ENCODE measurements at places on chromosomes 2 and 18. TPM values are rescaled to one million over a fixed set of nuclear protein-coding genes. Genes with fewer than 3 reads are reported as not detected.

The STEAP3 gene
- total RNA-seq, result 13.7 TPM

- no peak for DNase-seq
These were observed 9.3 kb upstream of the LRRC30 start for GRCh38 chr18:7221424-7222155.

The EFR3B gene
- total RNA-seq, result 2.2 TPM

- no peak for DNase-seq
These were observed 40.8 kb downstream of the AGPS start for GRCh38 chr2:177433402-177433801.

The PGAP1 gene
- total RNA-seq, result 87.5 TPM

GRCh38 chr2:206688990-206689389, 29.2 kb downstream of the DYTN start:
- DNase-seq, result no peak

- DNase-seq, result no peak
These were observed 103.9 kb upstream of the MEX3C start for GRCh38 chr18:51301376-51301775.

The PLA2R1 gene
- total RNA-seq, result 13.5 TPM

The CNDP1 gene
- total RNA-seq, result not detected

GRCh38 chr2:102094917-102095316, 47.6 kb upstream of the IL1R1 start:
- no peak for DNase-seq

The LINC00305 gene
- total RNA-seq, result not detected

DNA sequence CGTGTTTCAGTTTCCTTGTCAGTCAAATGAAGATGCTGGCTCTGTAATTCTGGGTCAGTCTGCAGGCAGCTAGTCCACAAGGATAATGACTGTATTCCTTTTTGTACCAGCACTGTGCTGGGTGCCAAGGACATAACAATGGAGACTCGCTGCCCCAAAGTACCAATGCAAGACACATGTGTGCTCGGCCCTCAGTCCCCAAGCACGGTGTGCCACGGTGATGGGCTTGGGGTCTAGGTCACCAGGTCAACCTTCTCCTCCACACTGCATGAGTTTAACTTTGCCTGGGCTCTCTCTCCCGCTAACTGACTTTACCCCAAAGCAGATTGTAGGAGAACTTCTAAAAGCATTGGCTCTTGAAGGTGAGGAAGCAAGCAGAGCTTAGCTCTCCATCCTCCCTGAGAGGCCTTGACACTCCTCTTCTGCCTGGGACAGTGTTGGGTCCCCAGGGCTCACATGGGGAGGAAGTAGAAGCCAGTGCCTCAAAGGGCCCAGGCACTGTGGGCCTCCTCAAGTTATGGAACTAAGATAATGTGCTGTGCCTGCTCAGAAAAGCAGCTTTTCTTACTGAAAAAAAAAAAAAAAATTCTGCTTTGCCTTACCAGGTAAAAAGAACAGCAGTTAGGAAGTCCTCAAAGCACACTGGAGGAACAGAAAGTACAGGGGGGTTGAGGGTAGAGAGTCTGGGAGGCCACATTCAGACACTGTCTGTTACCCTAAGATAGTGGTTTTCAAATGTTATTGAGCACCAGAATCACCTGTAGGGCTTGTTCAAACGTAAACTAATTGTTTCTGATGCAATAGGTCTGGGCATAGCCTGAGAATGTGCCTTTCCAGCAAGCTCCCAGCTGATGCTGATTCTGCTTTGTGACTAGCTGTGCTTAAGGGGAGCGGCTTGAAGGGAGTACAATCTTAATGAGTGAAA, 276.4 kb upstream of the CXCR4 start:
- no peak for DNase-seq

The ZNF385B gene
- 4.6 TPM for total RNA-seq

GRCh38 chr2:161594445-161594844, 29.8 kb upstream of the SLC4A10 start:
- no peak for DNase-seq

DNA sequence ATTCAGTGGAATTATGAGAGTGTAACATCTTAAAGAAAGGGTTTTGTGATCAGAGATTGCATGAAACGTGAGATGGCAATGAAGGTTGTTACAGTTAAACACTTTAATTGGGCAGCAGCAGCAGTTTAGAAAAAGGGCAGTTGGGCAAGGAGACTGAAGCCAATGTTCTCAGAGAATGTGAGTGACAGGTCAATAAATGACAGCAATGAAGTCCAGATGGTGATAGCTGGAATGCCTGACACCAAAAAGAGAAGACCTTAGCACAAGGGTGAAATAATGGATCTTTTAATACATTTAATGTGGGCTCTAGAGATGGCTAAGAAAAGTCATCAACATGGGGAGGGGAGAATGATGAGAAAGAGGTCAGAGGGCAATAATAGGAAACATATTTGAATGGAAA, 89.4 kb upstream of the CDH7 start:
- no peak for DNase-seq

The BOLL gene
- total RNA-seq, result not detected

- DNase-seq, result no peak
These were observed 56.2 kb downstream of the UXS1 start for GRCh38 chr2:106137731-106138521.

GRCh38 chr2:16881122-16881521, 215.5 kb upstream of the CYRIA start:
- DNase-seq, result no peak

The ERMN gene
- 1.8 TPM for total RNA-seq

DNA sequence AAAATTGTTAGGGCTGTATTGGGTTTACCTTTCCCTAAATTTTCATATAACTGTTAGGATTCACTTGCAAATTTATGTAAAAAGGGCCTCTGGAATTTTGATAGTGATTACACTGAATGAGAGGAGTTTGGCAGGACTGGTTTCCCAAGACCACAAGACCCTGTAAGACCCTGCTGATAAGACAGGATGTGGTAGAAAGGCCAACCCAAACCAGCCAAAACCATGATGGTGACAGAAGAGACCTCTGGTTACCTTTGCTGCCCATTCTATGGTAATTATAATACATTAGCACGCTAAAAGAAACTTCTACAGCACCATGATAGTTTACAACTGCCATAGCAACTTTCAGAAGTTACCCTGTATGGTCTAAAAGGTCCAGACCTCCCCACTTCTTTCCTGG, 8.3 kb upstream of the CASP10 start:
- DNase-seq, result no peak

The CGREF1 gene
- total RNA-seq, result 9.3 TPM

DNA sequence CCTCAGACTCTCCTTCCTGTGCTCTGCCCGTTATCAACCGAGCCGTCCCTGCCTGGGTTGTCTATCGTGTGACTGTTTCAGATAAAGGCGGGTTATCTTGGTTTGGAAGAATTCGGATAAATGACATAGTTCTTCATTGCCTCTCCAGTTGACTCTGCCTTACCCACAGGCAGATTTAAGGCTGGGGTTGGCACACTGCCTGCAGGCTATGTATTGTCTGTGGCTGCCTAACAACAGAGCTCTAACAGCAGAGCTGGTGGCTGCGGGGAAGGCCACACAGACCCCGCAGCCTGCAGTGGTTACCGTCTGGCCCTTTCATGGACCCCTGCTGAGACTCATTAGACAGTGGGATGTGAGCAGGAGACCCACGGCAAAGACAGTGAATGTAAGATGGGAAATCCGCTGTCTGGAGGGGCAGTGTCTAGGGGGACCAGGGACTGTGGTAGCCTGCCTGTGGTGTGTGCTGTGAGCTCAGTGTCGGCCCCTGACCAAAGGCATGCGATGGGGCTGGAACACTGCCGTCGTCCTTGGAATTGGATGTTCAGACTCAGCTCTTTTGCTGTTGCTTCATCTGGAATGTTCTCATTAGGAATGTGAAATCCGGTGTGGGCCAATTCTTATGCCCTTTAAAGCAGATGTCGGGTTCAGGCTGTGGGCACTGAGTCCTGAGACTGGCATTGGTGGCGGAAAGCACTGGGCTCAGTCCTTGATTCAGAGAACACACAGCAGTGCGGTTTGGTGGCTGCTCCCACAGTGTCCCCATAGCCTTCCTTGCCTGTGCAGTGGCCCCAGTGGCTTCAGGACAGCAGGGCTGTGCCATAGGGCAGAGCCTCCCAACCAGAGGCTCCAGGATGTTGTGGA, 44.5 kb downstream of the SH3RF3 start:
- no peak for DNase-seq

DNA sequence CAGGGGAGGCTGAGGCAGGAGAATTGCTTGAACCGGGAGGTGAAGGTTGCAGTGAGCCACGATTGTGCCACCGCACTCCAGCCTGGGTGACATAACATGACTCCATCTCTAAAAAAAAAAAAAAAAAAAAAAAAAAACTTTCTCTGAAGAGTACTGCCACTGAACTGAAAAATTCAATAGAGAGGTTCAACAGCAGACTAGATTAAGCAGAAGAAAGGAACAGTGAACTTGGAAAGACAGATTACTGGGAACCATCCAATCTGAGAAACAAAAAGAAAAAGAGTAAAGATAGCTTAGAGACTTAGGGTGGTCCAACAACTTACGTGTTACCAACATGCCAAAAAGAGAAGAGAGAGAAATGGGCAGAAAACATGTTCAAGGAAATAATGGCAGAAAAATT, 138.8 kb downstream of the EML6 start:
- DNase-seq, result no peak

DNA sequence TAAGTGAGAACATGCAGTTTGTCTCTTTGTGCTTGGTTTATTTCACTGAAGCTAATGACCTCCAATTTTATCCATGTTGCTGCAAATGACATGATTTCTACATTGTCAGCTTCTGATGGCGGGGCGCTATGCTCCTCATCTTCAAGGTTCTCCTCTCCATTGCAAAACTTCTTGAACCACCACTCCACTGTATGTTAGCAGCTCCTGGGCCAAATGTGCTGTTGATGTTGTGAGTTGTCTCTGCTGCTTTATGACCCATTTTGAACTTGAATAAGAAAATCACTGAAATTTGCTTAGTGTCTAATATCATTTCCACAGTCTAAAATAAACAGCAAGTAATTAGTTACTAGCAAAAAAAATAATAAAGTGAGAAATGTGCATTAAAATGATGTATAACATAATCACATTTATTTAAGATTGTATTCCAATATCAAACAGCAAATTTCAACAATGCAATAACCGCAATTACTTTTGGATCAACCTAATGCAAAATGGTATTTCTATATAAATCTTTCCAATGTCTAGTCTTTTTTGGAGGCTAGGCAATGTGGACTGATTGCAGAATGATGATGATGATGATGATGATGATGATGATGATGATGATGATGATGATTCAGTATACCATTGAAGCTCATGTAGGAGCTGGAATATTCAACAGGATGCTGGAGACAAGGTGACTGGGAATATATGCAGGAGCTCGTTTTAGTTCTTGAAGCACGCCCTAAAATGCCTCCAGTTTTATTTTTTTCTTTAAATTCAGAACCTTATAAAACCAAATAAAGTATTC, 304.9 kb upstream of the KYNU start:
- no peak for DNase-seq

- DNase-seq, result no peak
These were observed 5.0 kb downstream of the SP9 start for GRCh38 chr2:174339561-174340399.

- no peak for DNase-seq
These were observed 741.7 kb downstream of the PLCL1 start for GRCh38 chr2:198546122-198546521.

DNA sequence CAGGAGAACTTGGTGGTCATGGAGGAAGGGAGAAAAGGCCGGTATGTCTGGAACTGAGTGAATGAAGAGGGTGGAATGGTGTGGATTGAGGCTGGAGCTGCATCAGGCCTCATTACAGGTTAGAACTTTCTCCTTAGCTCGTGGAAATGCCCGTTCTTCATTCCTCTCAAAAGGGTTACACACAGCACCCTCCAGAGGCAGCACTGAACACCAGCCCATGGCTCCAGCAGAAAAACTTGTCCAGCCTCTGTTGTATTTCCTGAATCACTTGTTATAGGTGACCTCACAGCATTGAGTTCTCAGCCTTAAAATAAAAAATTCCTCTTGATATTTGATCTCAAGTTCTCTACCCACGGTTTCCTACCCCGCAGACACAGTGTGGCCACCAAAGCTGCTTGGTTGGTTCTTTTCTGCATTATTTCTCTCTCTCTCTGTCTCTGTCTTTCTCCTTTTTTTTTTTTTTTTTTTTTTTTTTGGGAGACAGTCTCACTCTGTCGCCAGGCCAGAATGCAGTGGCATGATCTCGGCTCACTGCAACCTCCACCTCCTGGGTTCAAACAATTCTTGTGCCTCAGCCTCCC, 89.6 kb downstream of the ITGB1BP1 start:
- DNase-seq, result no peak

DNA sequence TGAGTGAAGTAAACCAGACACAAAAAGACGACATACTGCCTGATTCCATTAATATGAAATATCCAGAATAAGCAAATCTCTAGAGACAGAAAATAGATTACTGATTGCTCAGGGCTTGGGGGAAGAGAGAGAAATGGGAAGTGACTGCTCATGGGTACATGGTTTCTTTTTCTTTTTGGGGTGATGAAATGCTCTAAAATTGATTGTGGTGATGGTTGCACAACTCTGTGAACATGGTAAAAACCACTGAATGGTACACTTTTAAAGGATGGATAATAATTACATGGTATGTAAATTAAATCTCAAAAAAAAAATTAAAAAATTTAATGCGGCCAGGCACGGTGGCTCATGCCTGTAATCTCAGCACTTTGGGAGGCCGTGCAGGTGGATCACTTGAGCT, 39.3 kb downstream of the RPL31 start:
- DNase-seq, result no peak

DNA sequence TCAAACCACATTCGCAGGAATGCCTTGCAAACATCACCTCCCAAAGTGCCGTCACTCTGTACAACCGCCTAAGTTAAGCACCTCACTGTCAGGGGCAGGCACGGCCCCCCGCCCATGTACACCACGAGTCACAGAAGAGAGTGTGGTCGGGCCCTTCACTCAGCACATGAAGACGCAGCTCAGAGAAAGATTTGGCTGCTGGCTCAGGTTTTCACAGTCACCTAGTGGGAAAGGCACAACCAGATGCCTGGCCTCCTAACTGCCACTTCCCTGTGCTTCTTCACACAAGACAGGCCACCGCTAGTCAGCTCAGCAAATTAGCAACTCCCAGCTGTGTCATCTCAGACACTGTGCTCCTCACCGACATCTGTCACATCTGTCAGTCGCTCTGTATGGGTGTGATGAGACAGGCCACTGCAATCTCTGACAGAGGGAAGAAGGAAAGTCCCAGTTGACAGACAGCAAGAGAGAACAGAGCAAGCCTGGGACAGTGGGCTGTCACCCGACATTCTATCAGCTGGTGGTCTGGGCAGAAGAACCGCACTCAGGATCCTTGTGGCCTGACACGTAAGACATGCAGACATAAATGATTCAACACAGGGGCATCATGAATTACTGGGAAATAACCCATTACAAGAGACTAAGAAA, 60.8 kb downstream of the CRACDL start:
- no peak for DNase-seq

- no peak for DNase-seq
These were observed 166.0 kb upstream of the DSEL start for GRCh38 chr18:67682516-67682915.

GRCh38 chr2:174839662-174840061, 75.4 kb upstream of the CHRNA1 start:
- DNase-seq, result no peak

DNA sequence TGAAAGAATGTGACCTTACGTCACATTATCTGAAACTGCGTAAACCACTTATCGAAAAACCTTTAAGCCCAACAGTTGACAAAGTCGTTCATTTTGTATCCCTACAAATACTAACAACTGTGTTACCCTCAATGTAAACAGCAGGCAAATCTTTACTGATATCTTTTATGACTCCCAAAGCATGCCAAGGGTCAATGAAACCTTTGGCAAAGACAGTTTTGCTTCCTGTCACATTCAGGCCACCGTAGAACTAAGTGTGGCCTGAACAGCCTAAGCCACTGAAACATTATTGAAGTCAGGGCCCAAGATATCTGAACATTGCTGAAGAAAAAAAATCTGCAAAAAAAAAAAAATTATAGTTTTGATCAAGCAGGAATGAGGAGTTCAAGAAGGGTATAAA, 77.3 kb downstream of the FAM124B start:
- no peak for DNase-seq

The DLGAP1 gene
- 5.0 TPM for total RNA-seq
